ENCODE measurements at places on chromosomes 6 and 20. TPM values are rescaled to one million over a fixed set of nuclear protein-coding genes. Genes with fewer than 3 reads are reported as not detected.

Gene PGC
- not detected for total RNA-seq

Gene PRSS16
- 0.43 TPM for total RNA-seq

Gene SIM1
- total RNA-seq, result 3.4 TPM

Gene SIRPD
- 0.13 TPM for total RNA-seq

Gene ABHD16B
- total RNA-seq, result not detected

Gene DNAAF9
- 24.5 TPM for total RNA-seq

Gene PRR18
- 0.38 TPM for total RNA-seq

Gene NNAT
- 6.0 TPM for total RNA-seq

Gene JPH2
- total RNA-seq, result 0.28 TPM

Gene GCNT2
- 14.8 TPM for total RNA-seq

Gene MEI4
- total RNA-seq, result not detected

Gene OR2J3
- not detected for total RNA-seq

Gene COX7A2
- 553 TPM for total RNA-seq

Gene HRH3
- 0.13 TPM for total RNA-seq

Gene PSMG4
- 41.0 TPM for total RNA-seq

Gene ZSWIM3
- 10.0 TPM for total RNA-seq

Gene TREML1
- total RNA-seq, result 0.23 TPM

Gene LY86
- total RNA-seq, result not detected

Gene TMC2
- total RNA-seq, result 0.45 TPM

Gene POU5F1
- total RNA-seq, result 3.8 TPM

Gene FERMT1
- total RNA-seq, result 17.4 TPM

Gene SLC22A7
- total RNA-seq, result 0.88 TPM

All from motor neuron (in vitro differentiated cells).